ENCODE measurements at places on chromosomes 3 and 15. TPM values are rescaled to one million over a fixed set of nuclear protein-coding genes. Genes with fewer than 3 reads are reported as not detected.

DNA sequence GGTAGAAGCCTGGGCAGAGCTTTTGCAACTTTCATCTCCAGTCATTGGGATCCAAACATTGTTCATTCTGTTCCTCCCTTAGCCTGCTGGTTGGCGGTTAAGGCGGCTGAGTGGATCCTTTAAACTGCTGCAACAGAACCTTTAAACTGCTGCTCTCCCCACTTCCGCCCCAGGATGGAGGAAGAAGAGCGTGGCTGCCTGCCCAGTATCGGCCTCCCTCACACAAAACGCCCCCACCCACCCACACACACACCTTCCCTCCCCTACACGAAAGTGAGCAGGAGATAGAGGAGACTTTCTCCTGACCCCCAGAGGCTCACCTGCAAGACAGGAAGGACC lies 460 bp upstream of the ZMAT3 start:
- DNase-seq, result peak; percentile 34

GRCh38 chr15:85879334-85880163 lies 84.8 kb upstream of the KLHL25 start:
- DNase-seq, result no peak

- DNase-seq, result peak; percentile 30
These were observed 40.9 kb upstream of the MRPL3 start for GRCh38 chr3:131543714-131544113.

Gene PLAAT1
- total RNA-seq, result not detected

DNA sequence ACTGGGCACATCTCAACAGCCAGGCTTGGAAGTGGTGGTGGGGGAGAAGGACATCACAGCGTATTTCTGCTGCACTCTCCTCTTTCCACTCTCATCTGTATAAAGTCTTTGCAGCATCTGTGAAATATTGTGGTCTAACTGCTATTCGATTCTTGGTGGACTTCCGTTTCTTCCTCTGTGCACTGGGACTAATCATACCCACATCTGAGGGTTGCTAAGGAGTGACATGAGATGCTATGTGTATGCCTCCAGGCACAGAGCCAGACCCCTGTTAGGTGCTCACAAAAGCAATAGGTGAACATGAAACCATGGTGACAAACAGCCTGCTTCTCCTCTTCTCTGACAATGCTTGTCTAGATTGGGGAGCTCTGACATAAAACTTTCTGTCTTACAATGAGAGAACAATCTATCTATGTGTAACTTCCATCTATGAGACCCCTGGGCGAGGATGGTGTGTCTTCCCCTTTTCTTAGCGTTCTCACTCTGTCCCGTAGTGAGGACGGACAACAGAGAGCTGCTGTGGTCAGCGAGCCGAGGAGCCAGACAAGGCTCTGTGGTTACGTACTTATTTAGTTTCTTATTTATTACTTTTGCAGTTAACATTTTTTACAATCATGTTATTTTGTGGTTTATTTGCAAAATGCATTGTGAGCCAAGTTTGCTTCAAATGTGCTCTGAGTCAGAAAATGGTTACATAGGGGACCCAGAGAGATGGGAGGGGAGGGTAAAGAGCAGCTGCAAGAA lies 196.7 kb upstream of the TPRG1 start:
- no peak for DNase-seq

- no peak for DNase-seq
These were observed 163.3 kb upstream of the IL12A start for GRCh38 chr3:159825216-159825854.

- no peak for DNase-seq
These were observed 476.5 kb upstream of the WNT5A start for GRCh38 chr3:55963601-55964000.
